Ovary (tissue), 10 donors: ENCODE measurements at places on chromosomes 11 and 22. TPM values are rescaled to one million over a fixed set of nuclear protein-coding genes. Genes with fewer than 3 reads are reported as not detected.

GRCh38 chr11:128196235-128196634, 391.1 kb downstream of the ETS1 start:
- H3K4me1 ChIP-seq, result no peaks in the 10 kb centered on the region
- H3K27ac ChIP-seq, result no peak overlapping the region
- H3K27me3 ChIP-seq, result no peaks in the 10 kb centered on the region

Gene OR2AG2
- 0.05 TPM for total RNA-seq

- no peak for DNase-seq
- H3K36me3 ChIP-seq, result no peaks in the 10 kb centered on the region
- H3K27ac ChIP-seq, result no peak overlapping the region
- no peak overlapping the region for H3K4me3 ChIP-seq
- no peaks in the 10 kb centered on the region for H3K4me1 ChIP-seq
Observed at GRCh38 chr11:69150175-69150574, 5.6 kb upstream of the SMIM38 start.

DNA sequence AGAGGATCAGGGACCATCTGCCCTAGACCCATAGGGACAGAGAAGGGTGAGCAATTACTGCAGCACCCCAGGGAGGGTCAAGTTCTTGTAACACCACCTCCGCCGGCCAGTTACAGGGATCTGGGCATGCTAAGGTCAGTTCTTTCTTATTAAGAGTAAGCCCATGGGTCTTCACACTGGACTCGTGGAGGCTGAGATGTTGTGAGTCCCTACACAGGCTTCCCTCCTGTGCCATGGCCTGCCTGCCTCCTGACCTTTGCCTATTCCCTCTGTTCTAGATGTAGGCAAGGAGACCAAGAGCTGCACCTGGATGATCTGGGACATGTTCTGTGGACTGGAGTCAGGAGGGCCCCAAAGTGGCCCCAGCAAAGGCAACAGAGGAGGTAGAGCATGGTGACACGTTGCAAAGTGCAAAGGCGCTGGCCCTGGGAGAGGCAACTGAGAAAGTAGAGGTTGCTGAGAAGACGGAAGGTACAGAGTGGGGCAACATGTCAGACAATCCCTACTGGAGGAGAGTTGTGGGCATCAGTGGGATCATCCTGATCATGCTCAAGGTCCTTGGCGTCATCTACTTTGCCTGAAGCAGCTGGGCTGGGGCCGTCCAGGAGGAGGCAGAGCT, 16.3 kb upstream of the GNAZ start:
- H3K27me3 ChIP-seq, result no peaks in the 10 kb centered on the region
- no peaks in the 10 kb centered on the region for H3K36me3 ChIP-seq
- no peak for DNase-seq
- H3K27ac ChIP-seq, result no peak overlapping the region

Gene MUC5AC
- 0.03 TPM for total RNA-seq

Gene SPDYC
- not detected for total RNA-seq

Gene DCHS1
- 36.8 TPM for total RNA-seq

Gene GLYATL1
- total RNA-seq, result not detected

Gene FOLR2
- total RNA-seq, result 14.1 TPM

Gene DNAJB7
- not detected for total RNA-seq

DNA sequence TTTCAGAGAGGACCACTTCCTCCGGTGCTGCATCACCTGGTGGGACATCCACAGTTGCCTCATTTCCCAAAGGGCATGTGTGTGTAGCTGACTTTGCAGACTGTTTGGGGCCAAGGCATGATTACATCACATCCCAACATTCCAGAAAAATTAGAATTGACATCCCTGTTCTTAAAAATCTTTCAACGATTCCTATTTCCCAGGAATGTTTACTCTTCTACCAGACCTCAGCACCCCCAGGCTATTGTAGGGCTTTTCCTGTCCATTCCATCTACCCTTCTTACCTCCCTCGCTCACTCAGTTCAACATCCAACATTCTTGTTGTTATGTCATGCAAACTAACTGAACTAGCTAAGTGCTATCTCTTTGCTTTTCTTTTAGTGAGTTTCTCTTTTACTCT, 37.3 kb downstream of the PIWIL4 start:
- DNase-seq, result no peak
- no peaks in the 10 kb centered on the region for H3K4me1 ChIP-seq
- H3K27me3 ChIP-seq, result no peaks in the 10 kb centered on the region
- H3K4me3 ChIP-seq, result no peak overlapping the region
- H3K36me3 ChIP-seq, result no peaks in the 10 kb centered on the region
- no peak overlapping the region for H3K27ac ChIP-seq

DNA sequence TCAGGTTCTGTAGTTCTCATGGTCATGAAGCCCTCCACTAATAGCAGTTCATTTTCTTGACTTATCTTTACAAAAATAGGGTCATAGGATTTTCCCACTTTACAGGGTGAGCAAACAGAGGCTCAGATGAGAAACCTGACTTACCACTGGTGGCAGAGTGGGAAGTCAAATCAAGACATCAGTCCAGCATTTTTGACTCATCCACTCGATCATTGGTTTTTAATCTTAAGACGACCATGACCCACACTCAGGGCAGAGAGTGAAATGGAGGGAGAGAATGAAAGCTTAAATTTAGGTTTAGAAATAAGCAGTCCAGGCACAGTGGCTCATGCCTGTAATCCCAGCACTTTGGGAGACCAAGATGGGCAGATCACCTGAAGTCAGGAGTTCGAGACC, 42.1 kb downstream of the RTL6 start:
- no peak overlapping the region for H3K27ac ChIP-seq
- H3K36me3 ChIP-seq, result no peaks in the 10 kb centered on the region
- H3K27me3 ChIP-seq, result no peaks in the 10 kb centered on the region
- no peaks in the 10 kb centered on the region for H3K4me1 ChIP-seq
- no peak overlapping the region for H3K4me3 ChIP-seq

- peaks cover 4% of the 10 kb centered on the region for H3K4me1 ChIP-seq
- DNase-seq, result no peak
- H3K27me3 ChIP-seq, result no peaks in the 10 kb centered on the region
- H3K36me3 ChIP-seq, result no peaks in the 10 kb centered on the region
Observed at GRCh38 chr22:47139013-47139789, 376.8 kb downstream of the TBC1D22A start.

- no peaks in the 10 kb centered on the region for H3K27me3 ChIP-seq
- no peaks in the 10 kb centered on the region for H3K36me3 ChIP-seq
- H3K4me1 ChIP-seq, result no peaks in the 10 kb centered on the region
- H3K4me3 ChIP-seq, result no peak overlapping the region
- no peak for DNase-seq
Observed at GRCh38 chr11:111282562-111283075, 15.7 kb upstream of the POU2AF3 start.

DNA sequence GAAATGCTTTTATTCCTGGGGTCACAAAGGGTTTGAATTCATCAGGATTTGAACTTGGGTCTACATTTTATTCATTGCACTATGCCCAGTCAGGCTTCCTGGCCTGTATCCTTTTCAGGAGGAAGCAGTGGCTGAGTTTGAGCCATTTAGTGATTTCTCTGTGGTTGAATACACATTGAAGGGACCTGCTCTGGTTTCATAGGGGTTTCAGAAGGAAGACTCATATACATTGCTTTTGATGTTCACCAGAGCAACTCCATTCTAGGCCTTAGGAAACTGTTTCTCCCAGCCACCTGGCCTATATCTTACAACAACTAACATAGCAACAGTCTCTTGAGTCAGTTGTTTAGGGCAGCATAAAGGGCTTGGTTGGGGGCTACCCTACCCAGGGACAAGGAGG, 165.7 kb downstream of the INSC start:
- no peaks in the 10 kb centered on the region for H3K36me3 ChIP-seq
- H3K27ac ChIP-seq, result no peak overlapping the region
- no peaks in the 10 kb centered on the region for H3K27me3 ChIP-seq

GRCh38 chr11:102523189-102523570, 7.4 kb downstream of the MMP7 start:
- H3K27ac ChIP-seq, result no peak overlapping the region
- H3K4me3 ChIP-seq, result no peak overlapping the region
- no peaks in the 10 kb centered on the region for H3K36me3 ChIP-seq
- no peak for DNase-seq

- H3K36me3 ChIP-seq, result no peaks in the 10 kb centered on the region
- no peak overlapping the region for H3K27ac ChIP-seq
- H3K27me3 ChIP-seq, result no peaks in the 10 kb centered on the region
Observed at GRCh38 chr11:2211113-2211971, 39.7 kb upstream of the TH start.

Gene CCDC88B
- 3.5 TPM for total RNA-seq

DNA sequence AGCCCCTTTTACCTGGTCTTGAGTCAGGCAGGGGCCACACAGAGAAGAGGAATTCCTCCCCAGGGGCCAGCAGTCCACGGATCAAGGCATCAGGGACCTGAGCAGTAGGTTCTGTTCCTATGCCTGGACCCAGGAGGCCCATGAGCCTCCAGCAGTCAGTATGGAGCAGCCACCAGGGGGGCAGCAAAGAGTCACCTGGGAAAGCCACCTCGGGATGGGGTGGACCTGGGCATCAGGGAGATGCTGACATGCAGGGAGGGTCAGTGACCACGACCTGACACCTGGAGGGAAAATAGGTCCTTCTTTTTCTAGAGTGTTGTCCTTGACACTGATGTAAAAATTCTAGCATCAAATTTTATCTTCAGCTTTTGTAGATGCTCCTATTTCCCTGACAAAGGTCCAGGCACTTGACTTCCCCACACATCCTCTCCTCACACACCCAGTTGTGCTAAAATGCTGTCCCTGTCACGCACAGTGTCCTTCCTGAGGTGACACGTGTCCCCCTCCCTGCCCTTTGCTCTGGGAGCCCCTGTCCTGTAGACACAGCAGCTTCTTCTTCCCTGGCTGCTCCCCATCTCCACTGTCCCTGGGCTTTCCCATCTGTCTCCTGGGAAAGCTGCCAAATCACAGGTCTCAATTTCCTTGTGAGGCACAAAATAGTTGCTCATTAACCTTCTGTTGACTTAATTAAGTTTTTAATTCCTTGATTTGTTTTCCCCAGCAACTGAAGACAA, 70.0 kb upstream of the IGLL5 start:
- no peak for DNase-seq
- no peaks in the 10 kb centered on the region for H3K27me3 ChIP-seq
- H3K4me1 ChIP-seq, result no peaks in the 10 kb centered on the region
- H3K36me3 ChIP-seq, result no peaks in the 10 kb centered on the region
- H3K27ac ChIP-seq, result no peak overlapping the region

GRCh38 chr11:94662065-94662779, 95.1 kb downstream of the PIWIL4 start:
- no peak for DNase-seq
- H3K4me3 ChIP-seq, result no peak overlapping the region
- no peaks in the 10 kb centered on the region for H3K36me3 ChIP-seq

DNA sequence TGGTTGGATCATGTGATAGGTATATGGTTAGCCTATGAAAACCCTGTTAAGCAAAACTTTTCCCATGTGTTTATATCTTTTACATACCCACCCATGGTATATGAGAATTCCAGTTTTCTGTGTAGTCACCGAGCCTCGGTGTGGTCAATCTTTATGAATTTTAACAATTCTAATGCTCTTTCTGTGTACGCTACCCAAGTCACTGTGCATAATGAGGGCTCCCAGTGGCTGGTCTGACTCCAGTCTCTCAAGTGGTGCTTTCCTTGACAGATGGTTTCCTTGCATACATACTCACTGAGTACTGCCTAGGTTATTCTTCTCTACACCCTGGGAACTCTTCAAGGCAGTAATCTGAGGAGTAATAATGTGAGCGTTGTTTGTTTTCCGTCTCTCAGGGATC, 17.6 kb downstream of the MUC15 start:
- no peak overlapping the region for H3K4me3 ChIP-seq
- H3K27me3 ChIP-seq, result no peaks in the 10 kb centered on the region
- DNase-seq, result no peak
- H3K4me1 ChIP-seq, result no peaks in the 10 kb centered on the region
- no peak overlapping the region for H3K27ac ChIP-seq

DNA sequence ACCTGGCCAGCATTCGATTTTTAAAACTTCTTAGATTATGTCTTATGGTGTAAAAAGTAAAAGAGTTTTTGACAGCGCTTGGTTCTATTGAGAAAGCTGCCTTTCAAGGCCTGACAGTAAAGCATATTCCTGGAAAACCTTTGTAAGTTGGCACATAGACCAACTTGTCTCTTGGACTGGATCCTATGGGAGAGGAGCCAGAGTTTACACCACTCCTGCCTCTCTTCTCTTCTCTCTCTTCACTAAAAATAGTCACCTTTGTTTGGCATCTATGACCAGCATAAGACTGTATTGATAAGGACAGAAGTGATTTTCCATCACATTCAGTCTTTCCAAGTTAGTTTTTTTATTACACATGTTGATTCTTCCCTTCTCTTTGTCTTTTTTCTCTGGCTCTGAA, 33.7 kb downstream of the CSRP3 start:
- no peaks in the 10 kb centered on the region for H3K4me1 ChIP-seq
- H3K27ac ChIP-seq, result no peak overlapping the region
- H3K4me3 ChIP-seq, result no peak overlapping the region
- DNase-seq, result no peak

Gene MMP8
- not detected for total RNA-seq

Gene NEU3
- 13.1 TPM for total RNA-seq

GRCh38 chr22:44172370-44173108, 8.2 kb upstream of the PARVG start:
- no peaks in the 10 kb centered on the region for H3K4me1 ChIP-seq
- H3K27ac ChIP-seq, result no peak overlapping the region
- no peak for DNase-seq
- no peaks in the 10 kb centered on the region for H3K27me3 ChIP-seq

Gene CREB3L1
- 10.7 TPM for total RNA-seq

Gene MPZL2
- 16.2 TPM for total RNA-seq
